HFFc6 (cell line): ENCODE measurements at places on chromosomes 3 and 15. TPM values are rescaled to one million over a fixed set of nuclear protein-coding genes. Genes with fewer than 3 reads are reported as not detected.

- peak; percentile 79 for DNase-seq
These were observed 10.2 kb downstream of the MRPS22 start for GRCh38 chr3:139353920-139354556.

GRCh38 chr3:58899159-58899952 lies 150.5 kb downstream of the CFAP20DC start:
- DNase-seq, result no peak

- DNase-seq, result no peak
These were observed 148.5 kb upstream of the NAALADL2 start for GRCh38 chr3:174710612-174711011.

GRCh38 chr15:58602823-58603222 lies 146.7 kb downstream of the ADAM10 start:
- no peak for DNase-seq

- DNase-seq, result no peak
These were observed 87.4 kb upstream of the ARHGEF3 start for GRCh38 chr3:56889131-56889530.

DNA sequence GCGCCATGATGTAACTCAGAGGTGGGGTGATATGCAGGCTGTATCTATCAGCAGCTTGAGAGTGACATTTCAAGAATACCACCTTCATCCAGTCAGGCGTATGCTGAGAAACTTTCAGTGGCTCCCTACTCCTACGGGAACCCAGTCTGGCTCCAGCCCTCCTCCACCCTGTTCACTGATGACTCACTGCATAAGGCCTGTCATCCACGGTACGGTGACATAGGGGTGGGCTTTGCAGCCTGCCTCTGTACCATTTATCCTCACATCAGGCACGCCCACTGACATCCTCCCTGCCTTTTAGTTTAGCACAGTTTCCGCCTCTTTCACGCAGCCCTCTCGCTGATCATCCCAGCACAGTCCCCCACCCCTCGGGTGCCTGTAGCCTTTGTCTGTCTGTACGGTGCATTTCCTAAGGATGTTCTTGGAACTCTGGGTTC lies 11.7 kb downstream of the PXYLP1 start:
- DNase-seq, result no peak

DNA sequence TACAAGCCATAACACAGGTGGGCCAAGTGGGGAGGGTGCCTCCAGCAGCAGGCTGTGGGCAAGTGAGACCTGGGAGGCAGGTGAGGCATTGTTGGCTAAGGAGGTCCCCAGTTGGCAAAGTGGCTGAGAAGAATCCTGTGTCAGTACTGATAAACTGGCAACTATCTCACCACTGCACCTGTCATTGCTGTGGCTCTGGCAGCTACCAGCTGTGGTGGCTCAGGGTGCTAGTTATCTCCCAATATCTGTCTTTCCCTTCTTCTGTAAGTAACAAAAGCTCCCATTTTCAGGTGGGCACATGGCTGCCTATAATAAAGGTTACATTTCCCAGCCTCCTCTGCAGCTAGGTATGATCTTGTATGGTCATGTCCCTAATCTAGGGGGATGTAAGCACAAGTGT lies 80.6 kb upstream of the RNF7 start:
- no peak for DNase-seq

GRCh38 chr3:44885618-44886017 lies 11.2 kb downstream of the TGM4 start:
- DNase-seq, result peak; percentile 87

DNA sequence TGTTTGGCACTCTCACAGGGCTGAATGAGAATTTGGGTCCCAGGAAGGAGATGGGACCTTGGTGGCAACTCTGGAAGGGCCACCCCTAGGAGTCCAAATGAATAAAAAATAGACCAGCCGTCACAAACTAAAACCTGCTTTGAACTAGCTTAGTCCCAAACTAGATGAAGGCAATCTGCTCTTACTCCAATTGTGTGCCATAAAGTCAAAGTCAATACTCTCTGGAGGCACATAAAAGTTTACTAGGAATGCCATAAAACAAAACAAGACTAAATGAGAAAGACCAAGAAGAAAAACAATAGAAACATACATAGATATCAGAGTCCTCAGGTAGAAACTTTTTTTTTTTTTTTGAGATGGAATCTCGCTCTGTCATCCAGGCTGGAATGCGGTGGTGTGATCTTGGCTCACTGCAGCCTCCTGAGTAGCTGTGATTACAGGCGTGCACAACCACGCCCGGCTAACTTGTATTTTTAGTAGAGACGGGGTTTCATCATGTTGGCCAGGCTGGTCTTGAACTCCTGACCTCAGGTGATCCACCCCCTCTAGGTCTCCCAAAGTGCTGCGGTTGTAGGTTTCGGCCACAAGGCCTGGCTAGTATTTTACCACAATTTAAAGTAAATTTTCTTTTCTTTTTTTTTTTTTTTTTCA lies 8.1 kb downstream of the GOLGA6L2 start:
- DNase-seq, result no peak

DNA sequence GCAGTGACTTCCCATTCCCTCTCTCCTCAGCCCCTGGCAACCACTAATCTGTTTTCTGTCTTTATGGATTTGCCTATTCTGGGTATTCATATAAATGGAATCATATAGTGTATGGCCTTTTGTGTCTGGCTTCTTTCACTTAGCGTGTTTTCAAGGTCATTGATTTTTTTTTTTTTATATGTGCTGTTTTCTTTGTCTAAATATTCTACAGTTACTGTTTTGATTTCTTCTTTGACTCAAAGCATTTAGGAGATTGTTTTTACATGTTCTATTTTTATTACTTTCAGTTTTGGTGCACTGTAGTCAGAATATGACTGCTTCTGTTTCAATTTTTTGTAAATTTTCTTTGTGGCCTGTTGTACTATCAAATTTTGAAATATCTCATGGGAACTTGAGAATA lies 71.9 kb upstream of the RNU6-1 start:
- DNase-seq, result no peak

GRCh38 chr3:128473180-128473519 lies 6.5 kb upstream of the DNAJB8 start:
- DNase-seq, result no peak

GRCh38 chr15:71801935-71802655 lies 8.3 kb upstream of the NR2E3 start:
- DNase-seq, result no peak

DNA sequence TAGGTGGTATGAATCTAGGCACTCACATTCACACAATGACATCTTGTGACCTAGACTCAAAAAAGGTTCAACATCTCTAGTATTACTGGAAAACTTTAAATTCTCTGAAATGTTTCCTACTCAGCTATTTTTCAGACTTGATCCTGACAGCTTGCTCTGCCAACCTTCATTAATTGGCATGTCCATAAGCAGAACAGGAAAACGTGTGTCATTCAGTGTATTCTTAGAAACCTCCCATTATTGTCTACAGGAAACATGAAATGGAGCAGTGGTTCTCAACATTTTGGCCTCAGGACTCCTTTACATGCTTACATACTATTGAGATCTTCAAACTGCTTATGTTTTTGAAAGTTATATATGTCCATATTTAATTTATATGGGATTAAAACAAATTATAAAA lies 363.2 kb downstream of the NAALADL2 start:
- no peak for DNase-seq

GRCh38 chr15:23566651-23567050 lies 1.2 kb downstream of the MKRN3 start:
- DNase-seq, result no peak

DNA sequence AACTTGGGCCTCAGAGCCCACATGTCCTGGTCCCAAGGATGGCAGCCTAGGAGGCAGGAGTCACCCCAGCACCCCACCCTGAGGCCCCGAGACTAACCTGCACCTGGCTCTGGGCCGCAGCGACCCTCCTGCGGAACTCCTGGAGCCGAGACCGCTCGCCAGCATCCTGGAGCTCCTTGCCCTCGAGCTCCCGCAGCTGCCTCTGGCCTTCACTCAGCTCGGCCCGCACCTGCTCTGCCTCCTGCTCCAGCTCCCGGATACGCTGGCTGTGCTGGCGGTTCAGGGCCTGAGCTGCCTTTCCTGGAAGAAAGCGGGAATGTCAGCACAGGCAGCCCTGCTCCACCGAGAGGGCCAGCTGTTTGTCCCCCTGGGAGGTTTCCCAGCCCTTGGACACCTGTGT lies 13.2 kb downstream of the KIF7 start:
- no peak for DNase-seq

PEX11A gene
- 2.2 to 4.0 TPM (median 3.5 TPM) in 3 replicates for total RNA-seq

AMT gene
- 1.1 to 2.3 TPM (median 1.9 TPM) in 3 replicates for total RNA-seq

TNNC1 gene
- total RNA-seq, result not detected in 3 replicates

ACP3 gene
- total RNA-seq, result not detected in 2 replicates
